ENCODE measurements at places on chromosomes 3 and 15.

- no peak for DNase-seq
These were observed 2.2 kb downstream of the CDCP1 start for GRCh38 chr3:45143673-45144671.

DNA sequence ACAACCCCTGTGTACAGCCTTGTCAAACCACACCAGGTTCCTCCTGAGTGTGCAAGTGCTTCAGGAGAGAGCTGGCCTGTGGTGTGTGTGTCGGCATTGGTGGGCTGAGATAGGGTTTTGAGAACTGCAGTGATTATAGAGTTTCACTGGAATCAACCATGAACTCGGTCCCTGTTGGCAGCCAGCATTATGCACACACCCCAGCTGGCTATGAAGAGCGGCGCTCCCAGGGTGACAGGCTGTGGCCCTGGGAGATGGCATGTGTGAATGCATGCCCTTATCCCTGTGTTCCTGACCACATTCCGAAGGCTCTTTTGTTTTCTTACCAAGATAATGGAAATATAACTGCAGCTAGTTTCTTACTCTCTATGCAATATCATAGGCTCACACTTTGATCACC, 101.8 kb downstream of the SNRK start:
- DNase-seq, result no peak

DNA sequence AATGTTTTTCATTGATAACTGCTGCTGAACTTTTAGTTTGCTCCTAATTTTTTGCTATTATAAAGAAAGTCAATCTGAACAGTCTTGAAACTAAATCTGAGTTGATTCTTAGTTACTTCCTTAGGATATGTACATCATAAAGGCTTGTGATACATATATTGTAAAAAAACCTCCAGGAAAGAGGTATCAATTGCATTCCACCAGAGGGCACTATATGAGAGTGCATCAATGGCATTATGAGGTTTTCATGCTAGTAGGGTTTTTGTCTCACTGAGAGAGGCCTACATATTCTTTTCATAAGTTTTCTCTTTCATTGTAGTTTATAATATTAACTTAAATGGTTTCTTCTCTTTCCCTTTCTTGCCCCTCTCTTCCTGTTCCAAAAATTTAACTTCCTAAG, 46.9 kb downstream of the PIK3R4 start:
- no peak for DNase-seq

DNA sequence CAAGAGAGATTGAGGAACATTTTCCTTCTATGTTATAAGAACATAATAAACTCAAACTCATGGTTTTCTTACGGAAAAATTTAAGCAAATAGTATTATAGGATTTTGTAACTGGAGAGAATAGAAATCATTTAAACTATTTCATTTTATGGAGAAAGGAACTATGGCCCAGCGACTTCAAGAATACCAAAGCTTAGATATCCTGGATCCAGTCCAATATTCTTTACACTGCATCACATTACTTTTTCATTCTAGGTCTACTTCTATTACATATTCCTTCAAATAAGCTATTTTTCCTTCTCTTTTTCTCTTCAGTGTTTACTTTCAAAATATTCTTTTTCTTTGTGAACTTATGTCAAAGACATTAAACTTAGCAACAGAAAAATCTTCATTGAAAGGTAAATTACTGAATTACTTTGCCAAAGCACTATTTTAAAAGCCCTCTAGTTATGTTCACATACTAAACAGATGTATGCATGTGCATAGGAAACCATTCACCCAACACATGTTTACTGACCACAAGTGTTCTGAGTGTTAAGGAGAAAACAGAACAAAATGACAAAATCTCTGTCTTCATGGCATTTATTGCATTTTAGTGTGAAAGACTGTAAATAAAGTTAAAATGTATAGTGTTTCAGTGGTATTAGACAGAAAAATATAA, 20.4 kb downstream of the KPNA4 start:
- DNase-seq, result no peak

GRCh38 chr15:72377331-72377730, 1.5 kb upstream of the HEXA start:
- no peak for DNase-seq

GRCh38 chr15:40500568-40501330, 30.0 kb downstream of the CHST14 start:
- no peak for DNase-seq

DNA sequence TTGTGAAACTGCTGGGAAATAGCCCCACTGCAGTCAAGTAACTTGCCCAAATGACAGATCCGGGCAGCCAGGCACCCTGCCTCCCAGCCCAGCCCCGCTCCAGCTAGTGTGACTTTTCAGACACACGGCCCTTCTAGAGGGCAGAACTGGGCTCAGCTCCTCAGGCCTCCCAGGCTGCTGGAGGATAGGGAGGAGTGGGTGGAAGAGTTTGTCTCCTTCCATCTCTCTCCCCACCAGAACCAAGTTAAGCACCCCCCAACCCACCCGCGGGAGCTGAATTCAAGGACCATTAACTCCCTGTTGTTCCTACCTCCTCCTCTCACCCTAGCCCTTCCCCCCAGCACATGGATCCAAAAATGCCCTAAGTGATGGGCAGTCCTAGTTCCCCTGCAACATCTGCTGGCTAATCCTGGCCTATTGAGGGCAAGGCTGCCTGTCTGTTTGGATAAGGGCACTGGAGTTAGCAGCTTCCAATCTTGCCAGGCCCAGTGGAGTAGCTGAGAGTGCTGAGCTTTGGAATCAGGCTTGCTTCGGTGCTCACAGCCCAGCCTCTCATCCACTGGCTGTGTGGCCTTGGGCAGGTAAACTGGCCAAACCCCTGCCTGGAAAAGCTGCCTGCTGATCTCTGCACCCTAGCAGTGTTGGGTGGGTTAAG, 3.1 kb downstream of the CCDC33 start:
- DNase-seq, result no peak

GRCh38 chr3:42019953-42020260, 58.0 kb upstream of the ULK4 start:
- no peak for DNase-seq

DNA sequence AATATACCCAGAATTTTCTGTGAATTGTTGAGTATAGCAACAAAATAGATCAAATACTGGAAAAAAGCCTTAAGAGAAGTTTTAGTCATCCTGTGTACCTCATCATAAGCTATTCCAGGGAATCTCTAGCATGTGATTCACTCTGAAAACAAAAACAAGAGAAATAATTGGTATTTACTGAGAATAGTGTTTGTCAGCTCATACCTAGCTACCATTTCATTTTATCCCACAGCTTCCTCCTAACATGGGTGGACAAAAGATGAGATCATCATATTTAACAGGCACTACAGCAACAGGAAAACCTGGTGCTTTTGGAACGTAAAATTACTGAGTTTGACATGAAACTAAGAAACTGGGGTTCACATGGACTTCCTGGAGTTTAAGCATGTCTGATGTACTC, 753.5 kb upstream of the NECTIN3 start:
- DNase-seq, result no peak

DNA sequence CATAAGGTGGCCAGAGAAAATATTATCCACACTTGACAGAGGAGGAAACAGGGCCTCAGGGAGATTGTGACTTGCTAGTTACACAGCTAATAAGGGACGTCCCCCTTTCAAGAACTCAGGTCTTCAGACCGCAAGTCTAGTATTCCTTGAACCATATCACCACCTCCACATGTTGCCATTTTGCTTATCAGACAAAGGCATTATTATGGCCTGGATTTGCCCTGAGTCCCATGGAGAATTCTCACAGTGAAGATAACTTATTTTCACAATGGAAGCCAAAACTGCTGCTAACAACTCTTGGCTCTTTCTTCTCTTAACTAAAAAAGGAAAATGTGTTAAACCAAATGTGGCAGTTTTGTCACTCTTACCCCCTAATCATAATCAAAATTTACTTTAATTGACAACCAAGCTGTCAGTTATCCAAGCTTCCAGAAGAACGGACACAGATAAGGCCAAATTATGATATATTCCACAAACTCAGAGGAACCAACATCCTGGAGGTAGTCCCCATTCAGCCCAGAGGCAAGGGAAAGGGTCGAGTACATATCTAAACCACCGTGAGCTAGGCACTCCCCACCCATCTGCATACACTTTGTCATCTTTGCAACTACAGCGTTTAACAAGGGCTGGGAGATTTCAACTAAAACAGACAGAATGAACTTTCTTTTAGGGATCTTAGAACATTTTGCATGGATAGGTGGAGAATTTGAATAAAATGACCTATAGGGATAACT, 63.6 kb upstream of the THBS1 start:
- DNase-seq, result no peak

- DNase-seq, result no peak
These were observed 1031.7 kb downstream of the MCTP2 start for GRCh38 chr15:95262866-95263564.

GRCh38 chr15:73866881-73867410, 6.4 kb upstream of the TBC1D21 start:
- no peak for DNase-seq

DNA sequence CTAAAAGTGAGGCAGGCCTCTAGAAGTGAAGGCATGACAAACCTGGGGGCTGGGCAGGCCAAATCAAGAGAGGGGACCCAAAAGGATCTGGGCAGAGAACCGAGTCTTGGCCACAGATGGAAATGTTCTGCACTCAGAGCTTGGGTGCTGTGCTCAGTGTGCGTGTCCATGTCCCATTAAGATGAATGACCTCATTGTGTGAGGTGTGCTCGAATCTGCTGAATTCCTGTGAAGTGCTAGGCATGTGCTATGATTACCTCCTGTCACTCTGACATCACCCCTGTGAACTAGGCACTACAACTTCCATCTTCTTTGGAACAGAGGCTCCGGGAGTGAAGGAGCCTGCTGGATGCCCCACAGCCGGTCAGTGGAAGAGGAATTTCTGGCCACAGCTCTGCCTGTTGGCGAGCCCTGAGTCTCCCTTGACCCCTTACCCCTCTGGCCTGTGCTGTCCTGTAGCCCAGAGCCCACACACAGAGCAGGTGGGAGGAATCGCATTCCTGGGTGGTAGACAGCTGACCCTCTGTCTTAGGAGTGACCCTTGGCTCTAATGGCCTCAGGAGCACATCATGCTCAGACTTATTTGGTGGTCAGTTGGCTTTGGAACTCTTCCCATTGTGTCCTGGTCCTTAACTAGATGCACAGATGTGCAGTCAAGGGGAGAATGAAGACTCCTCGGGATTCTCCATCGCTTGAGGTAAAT, 67.6 kb upstream of the CTDSPL start:
- DNase-seq, result no peak

GRCh38 chr3:18370672-18371071, 54.5 kb downstream of the SATB1 start:
- no peak for DNase-seq

GRCh38 chr3:165211721-165212120, 15.5 kb upstream of the SLITRK3 start:
- DNase-seq, result no peak

DNA sequence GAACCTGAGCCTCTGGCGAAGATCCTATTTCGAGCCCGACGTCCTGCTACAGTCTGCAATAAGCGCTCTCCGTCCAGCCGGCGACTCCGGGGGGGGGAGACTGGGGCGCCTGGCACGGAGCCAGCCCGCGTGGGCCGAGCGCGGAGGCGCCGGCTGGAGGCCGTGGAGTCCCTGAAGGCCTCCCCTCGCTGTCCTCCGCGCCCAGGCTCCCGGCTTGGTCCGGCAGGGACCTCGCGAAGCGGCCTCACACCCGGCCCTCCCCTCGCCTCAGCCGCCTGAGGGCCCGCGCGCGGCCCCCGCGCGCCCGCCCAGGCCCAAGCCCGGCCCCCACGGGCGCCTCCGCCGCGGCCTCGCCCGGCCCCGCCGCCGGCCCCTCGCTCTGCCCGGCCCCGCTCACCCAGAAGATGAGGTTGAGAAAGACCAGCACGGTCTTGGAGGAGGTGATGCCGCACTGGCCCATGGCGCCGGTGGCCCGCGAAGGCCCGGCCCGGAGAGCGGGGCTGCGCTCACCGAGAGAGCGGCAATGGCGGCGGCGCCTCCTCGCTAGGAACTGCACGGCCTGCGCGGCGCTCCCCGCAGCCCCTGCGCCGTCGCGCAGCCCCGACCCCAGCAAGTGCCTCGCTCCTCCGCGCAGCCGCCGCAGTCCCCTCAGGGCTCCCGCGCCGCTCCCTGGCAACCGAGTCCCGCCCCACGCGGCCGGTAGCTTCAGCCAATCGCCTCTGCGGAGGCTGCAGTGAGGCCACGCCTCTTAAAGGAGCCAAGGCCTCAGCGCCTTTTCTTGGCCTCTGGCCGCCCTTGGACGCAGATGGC, at the start of gene TSPAN3:
TSPAN3 (minus strand) TSS at position 615 of the 810 bp plus-strand sequence; CDS start at position 460, 155 bp downstream.
- peak; percentile 85 for DNase-seq

- DNase-seq, result no peak
These were observed 3.5 kb downstream of the EIF4A2 start for GRCh38 chr3:186786922-186787321.

- DNase-seq, result no peak
These were observed 32.2 kb upstream of the TM2D3 start for GRCh38 chr15:101684384-101684783.

GRCh38 chr3:196790636-196791035, 51.0 kb downstream of the PAK2 start:
- no peak for DNase-seq

GRCh38 chr3:181709537-181710279, 2.0 kb upstream of the SOX2 start:
- no peak for DNase-seq

- DNase-seq, result no peak
These were observed 108.9 kb upstream of the TSC22D2 start for GRCh38 chr3:150299201-150299600.

- no peak for DNase-seq
These were observed 879 bp upstream of the EIF5A2 start for GRCh38 chr3:170909129-170909903.

- no peak for DNase-seq
These were observed 28.6 kb upstream of the RAB7A start for GRCh38 chr3:128697341-128697740.

DNA sequence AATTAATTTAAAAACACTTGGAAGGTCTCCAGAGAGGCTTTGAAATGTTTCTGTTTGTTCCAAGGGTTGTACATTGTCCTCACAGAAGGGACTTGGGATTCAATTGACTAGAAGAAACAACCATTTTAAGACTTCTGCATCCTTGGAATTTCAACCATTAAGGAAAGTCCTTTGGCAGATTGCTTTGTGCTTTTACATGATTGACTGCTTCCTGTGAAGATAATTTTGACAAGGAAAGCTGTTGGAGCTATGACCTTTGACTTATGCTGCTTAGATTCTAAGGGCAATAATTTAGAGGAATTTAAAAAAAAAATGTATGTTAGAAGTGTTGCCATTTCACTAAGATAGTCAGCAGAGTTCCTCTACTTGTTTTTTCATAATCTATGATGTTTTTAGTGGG, 483.9 kb upstream of the TBL1XR1 start:
- DNase-seq, result no peak

DNA sequence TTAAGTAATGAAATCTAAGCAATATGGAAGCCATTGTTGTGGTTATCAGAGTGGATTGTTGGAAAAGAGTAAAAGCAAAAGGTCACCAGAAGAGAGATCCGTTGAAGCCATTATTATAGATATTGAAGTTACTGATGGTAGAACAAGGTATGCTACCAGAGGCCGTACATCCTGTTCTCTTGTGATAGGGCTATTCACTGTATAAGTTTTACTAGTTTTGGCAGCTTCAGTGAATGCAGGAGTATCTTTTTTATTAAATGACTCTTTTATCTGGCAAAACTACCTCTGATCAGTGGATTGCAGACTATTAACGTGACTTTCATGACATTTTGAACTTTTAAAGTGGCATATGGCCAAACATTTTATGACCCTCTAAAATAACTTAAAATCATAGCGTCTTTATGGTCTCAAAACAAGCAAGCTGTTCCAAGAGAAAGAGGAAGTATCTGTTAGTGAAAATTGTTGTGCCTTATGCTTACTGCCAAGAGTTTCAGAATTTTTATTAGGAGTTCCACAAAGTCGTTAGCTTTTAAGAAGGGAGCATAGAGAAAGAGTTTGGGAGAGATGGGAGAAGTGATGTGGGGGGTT, 102.9 kb downstream of the LRRC49 start:
- DNase-seq, result no peak

All from stimulated activated CD4-positive, alpha-beta T cell treated with anti-CD3 and anti-CD28 coated beads, TNF-alpha, amount 100 ng/mL, for 1 hour (primary cell).